B cell (primary cell): ENCODE measurements at places on chromosomes 6 and 20.

DNA sequence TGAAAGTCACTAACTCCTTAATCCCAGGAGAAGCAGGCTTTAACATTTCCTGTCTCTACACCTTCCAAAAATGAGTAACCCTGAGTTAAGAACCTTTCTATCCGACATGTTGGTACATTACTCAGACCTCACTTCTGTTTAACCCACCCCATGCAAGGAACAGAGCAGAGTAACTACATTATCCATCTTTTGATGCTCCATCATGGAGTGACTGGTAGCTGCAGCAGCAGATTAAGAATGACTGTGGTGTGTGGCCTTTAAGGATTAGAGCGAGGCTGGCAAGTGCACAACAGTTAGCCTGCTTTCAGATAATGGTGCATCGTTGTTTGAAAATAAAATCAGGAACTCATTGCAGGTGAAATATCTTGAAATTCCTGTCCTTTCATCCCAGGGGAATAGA, 2.0 kb downstream of the TRAF3IP2 start:
- no peak overlapping the region for H3K27ac ChIP-seq
- no peak for DNase-seq
- no peak overlapping the region for H3K4me3 ChIP-seq
- no peaks in the 10 kb centered on the region for H3K27me3 ChIP-seq
- peaks cover 26% of the 10 kb centered on the region for H3K4me1 ChIP-seq

DNA sequence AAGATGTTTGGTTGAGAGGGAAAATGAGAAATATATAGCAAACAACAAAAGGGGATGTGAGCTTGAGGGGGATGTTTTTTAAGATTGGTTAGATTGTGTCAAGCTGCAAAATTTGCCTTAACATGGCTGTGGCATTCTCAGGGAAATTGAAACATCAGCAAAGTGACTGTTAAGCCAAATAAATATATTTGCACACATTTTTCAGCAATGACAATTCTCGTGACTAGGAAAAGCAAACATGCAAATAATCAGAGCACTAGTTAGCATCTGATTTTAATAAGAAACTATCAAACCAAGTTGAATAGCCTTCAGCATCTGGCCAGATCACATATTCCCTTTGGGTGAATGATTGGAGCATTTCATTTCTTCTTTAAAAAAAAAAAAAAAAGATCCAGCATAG, 262.8 kb downstream of the TBC1D7 start:
- no peaks in the 10 kb centered on the region for H3K36me3 ChIP-seq
- no peaks in the 10 kb centered on the region for H3K27me3 ChIP-seq
- H3K27ac ChIP-seq, result no peak overlapping the region
- no peak for DNase-seq

DNA sequence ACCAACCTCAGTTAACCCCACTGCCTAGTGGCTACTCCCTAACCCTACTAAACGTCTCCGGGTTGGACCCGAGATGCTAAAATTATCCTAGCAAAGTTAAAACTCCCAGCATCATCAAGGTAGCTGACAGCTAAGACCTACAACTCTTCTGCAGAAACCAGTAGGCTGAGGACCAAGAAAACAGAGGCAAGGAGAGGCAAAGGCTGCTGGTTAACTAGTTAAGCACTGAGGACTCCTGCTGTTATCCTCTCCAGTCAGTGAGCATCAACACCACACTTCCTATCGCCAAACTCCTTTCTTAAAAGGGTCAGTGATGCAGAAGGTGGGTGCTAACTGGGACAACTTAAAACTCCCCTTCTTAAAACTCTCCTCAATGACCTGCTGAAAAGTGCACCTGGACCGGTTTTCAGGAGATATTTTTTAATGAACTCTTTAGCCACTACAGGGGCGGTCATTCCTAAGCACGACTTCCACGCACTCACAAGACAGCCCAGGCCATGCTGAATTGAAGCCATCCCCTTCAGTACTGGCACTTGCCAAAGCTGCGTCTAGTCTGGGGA, 1.7 kb downstream of the TRERF1 start:
- no peak overlapping the region for H3K27ac ChIP-seq
- DNase-seq, result no peak
- H3K27me3 ChIP-seq, result peaks cover 42% of the 10 kb centered on the region
- peaks cover 32% of the 10 kb centered on the region for H3K4me1 ChIP-seq
- H3K4me3 ChIP-seq, result no peak overlapping the region

- peaks cover 6% of the 10 kb centered on the region for H3K36me3 ChIP-seq
- H3K27me3 ChIP-seq, result no peaks in the 10 kb centered on the region
- no peak overlapping the region for H3K27ac ChIP-seq
- DNase-seq, result no peak
Measured at GRCh38 chr20:38536310-38536709, 44.7 kb upstream of the ADIG start.

GRCh38 chr20:63587776-63588591, 13.9 kb upstream of the HELZ2 start:
- peak; percentile 34 for DNase-seq
- H3K4me3 ChIP-seq, result no peak overlapping the region
- no peaks in the 10 kb centered on the region for H3K27me3 ChIP-seq
- peaks cover 3% of the 10 kb centered on the region for H3K4me1 ChIP-seq
- H3K27ac ChIP-seq, result no peak overlapping the region
- H3K36me3 ChIP-seq, result no peaks in the 10 kb centered on the region

DNA sequence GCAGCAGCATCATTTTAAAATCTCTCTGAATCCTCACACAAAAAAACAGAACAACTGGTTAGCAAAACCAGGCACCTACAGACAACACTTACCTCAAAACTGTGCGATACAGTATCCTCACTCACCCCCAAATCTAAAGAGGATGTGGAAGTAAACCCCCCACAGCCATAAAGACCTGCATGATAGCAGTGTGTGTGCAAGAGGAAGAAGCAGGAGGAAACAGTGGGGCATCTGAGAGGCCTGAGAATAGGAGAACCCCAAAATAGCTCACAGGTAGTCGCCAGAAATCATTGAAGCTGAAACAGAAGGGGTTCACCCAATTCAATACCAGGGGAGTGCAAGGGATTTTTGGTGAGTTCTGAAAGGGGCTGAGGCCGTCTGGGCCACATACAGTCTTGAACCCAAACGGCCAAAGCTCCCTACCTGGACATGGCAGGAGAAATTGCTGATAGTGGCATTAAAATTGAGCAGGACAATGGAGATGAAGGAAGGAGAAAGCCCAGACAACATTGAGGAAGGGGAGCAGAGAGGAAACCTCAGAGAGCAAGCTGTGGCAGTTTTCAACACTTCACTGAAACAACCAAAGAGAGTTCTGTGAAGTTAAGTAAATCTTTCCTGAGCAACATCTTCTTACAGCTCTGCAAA, 129.7 kb downstream of the FIG4 start:
- peak; percentile 45 for DNase-seq
- no peaks in the 10 kb centered on the region for H3K27me3 ChIP-seq
- H3K4me1 ChIP-seq, result peaks cover 19% of the 10 kb centered on the region
- no peak overlapping the region for H3K4me3 ChIP-seq
- peaks cover 4% of the 10 kb centered on the region for H3K36me3 ChIP-seq

DNA sequence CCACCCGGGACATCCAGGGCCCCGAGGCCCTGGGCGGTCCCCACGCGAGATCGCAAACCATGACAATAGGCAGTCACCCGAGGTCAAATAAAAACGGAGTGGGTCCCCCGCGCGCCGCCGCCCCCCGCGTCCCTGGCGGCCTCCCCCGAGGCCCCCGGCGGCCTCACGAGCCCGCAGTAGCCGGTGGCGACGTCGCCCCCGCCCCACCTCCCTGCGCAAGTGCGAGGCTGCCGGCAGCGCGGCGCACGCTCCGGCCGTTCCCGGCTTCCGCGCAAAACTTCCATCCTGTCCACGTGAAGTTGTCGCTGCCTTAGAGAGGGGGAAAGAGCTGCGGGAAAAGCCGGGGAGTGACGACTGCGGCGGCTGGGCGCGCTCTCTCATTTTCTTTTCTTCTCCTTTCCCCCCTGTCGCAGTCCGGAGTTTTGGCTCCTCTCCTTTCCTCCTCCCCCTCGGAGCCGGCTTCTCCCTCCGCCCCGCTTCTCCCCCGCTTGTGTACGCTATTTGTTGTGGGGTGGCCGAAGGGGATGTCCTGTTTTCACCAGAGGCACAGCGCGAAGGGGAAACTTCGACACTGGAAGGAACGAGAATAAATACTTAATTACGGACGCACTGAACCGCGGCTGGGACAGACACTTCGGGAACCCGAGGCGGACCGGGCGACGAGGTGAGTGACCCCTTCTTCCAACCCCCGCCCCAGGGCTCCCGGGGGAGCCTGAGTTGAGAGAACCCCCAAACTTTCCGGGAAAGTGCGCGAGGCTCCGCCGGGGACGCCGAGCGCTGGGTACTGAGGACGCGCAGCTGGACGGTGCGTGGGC, at the start of gene EYA4:
TSS of gene EYA4 (plus strand) at position 272 of the 815 bp plus-strand sequence. CDS start 33,424 bp downstream, outside the sequence.
- no peaks in the 10 kb centered on the region for H3K36me3 ChIP-seq
- peaks cover 15% of the 10 kb centered on the region for H3K4me1 ChIP-seq
- DNase-seq, result peak; percentile 5
